ENCODE measurements at places on chromosomes 7 and 10.

DNA sequence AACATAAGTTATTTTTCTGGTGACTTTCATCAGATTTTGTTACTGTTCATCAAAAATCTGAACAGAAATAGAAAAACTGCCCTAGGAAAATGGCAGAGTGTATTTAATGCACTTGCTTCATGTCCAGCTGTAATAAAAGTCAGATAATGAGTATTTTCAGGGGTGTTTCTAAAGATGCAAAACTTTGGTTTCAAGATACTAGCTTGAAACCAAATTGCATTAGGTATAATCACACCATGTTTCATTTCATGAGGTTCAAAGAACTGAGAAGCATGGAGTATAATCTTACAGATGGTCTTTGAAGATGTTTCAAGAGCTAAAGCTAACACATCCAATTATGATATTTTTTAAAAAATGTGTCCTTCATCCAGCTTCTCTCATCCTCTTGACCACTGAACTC is 128.9 kb downstream of the NRCAM start:
- DNase-seq, result no peak

- DNase-seq, result no peak
Measured at GRCh38 chr7:133412942-133413341, 160.1 kb downstream of the EXOC4 start.

GRCh38 chr7:105931179-105931578 is 31.9 kb upstream of the CDHR3 start:
- no peak for DNase-seq

- DNase-seq, result no peak
Measured at GRCh38 chr7:100567751-100568175, 5.9 kb downstream of the SAP25 start.

DNA sequence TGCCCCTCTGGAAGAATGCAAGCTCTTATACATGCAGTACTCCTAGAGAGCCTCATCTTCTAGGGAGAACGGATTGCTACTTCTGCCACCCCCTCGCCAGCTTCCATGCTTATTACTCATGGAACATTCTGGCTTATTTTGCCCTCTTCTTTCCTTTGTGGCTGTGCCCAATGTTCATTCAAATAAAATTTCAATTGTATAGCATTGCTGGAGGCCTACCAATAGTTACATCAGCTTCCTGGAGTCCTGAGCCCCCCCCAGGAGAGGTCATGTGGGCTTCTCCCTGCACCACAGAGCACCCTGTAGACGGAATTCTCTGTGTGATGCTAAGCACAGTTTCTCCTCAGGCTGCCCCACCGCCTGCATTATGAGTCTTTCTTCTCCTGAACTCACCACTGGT is 1094.0 kb downstream of the KCNMA1 start:
- no peak for DNase-seq

DNA sequence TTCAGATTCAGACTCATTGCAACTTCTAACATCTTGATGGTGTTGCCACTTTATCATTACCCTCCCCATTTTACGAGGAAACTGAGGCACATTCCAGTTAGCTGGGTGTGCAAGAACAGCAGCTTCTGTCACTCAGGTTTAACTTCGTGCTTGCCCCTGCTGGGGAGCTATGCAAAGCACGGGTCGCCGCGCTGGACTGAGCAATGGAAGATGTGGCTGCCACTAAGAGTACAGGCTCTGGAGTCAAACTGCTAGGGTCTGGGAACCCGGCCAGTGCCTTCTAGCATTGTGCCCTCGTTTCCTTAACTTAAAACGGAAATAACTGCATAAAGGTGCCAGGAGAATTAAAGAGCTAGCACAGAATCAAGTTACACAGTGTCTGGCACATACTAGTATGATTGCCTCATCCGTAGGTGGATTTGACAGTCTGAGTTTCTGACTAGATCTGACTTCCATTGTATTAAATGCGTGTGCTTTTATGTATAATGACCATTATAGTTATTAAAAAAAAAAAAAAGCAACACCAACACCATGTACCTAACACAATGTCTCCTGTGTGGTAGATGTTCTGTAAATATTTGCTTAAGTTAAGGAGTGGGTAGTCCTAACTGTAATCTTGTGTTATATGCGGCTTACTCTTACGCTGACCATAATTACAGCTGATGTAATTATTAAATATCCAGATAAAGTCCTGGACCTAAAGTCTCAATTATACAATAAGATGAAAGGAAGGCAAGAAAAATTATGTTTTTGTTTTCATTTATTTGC is 842 bp downstream of the ZNF22 start:
- DNase-seq, result peak; percentile 44

DNA sequence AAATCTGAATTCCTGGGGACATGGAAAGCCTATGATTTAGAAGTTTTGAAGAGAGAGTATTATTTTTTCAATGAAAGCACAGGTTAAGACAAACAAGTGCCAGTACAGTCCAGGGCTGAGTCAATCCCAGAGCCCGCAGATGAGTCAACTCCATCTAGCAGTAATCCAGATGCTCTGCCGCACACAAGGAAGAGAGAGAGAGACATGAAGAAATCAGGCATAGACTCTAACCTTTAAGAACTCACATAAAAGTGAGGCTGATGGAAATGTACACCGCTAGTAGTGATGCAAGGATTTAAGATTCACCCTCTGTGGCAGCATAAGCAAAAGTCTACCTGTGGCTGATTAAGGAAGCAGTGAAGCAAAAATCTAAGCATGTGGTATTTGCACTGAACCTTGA is 651.5 kb downstream of the TNS3 start:
- no peak for DNase-seq

DNA sequence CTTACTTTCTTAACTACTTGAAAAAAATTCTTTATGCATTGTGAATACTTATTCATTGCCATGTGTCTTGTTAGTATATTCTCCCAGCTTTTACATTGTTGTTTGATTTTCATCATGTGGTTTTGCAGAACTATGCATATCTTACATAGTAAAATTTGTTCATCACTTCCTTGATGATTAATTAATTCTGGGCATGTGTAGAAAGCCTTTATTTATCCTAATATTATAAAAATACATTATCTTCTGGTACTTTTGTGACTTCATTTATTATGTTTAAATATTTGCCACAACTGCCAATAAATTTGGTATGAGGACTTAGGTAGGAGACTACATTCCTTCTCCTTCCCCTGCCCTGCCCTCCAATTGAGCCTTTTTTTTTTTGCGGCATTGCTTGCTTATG is 166.0 kb upstream of the ZNF32 start:
- no peak for DNase-seq

GRCh38 chr10:93420944-93421825 is 60.9 kb downstream of the MYOF start:
- no peak for DNase-seq

DNA sequence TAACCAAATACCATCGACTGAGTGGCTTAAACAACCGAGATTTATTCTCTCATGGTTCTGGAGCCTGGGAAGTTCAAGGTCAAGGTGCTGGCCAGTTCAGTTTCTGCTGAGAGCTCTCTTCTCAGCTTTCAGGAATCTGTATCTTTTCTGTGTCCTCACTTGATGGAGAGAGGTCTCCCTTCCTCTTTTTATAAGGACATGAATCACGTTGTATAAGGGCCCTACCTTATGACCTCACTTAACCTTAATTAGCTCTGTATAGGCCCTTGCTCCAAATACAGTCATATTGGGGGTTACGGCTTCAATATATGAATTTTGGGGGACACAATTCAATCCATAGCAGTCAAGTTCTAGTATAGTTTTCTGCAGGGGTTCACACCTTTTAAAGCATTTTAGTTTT is 135.2 kb upstream of the ADO start:
- no peak for DNase-seq

- DNase-seq, result no peak
Measured at GRCh38 chr7:149564340-149565095, 66.9 kb upstream of the ZNF746 start.

- DNase-seq, result no peak
Measured at GRCh38 chr10:112721080-112721698, 228.9 kb upstream of the TCF7L2 start.

DNA sequence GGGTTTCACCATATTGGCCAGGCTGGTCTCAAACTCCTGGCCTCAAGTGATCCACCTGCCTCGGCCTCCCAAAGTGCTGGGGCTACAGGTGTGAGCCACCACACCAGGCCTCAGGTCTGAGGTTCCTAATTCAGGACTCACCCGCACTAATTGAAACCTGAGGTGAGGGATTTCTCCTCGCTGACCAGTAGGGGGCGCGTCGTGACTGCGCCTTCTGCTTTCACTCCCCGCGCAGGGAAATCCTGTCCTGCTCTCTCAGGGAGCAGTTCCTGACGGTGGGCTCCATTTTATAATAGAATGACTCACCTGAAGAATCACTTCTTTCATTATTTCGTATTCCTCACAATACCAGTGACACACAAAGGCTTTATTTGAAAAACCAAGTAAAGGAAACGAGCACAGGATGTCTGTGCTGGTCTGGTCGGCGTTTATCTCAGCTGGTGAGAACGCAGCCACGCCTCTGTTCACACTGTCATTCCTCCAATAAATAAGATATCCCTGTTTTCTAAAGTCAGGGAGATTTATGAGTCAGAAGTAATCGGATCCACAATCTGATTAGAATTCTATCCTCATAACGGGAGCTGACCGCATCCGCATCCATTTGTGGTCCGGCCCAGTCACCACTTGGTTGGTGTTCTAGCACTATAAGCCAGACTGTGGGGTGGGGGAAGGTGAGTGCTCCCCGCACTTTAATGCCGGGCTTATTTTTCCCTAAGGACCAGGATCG is 35.4 kb downstream of the BAG3 start:
- DNase-seq, result no peak

DNA sequence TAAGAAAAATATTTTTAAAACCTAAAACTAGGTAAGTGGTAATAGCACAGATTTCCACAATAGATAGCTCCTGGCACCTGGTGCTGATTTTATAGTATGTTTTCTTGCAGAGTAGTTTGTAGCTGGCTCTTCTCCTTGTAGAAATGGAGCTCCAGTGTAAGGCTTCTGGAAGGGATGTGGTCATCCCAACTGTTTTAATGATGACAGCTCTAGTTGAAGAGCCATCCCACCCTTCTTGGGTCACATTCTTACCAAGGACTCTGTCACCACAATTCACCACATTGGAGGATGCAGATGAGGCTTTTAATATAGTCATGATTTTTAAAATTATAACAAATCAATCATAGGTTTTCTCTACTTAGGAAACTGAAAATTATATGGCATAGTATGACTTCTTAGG is 31.0 kb downstream of the TES start:
- DNase-seq, result no peak

- DNase-seq, result no peak
Measured at GRCh38 chr7:155766966-155767916, 45.0 kb downstream of the SHH start.

DNA sequence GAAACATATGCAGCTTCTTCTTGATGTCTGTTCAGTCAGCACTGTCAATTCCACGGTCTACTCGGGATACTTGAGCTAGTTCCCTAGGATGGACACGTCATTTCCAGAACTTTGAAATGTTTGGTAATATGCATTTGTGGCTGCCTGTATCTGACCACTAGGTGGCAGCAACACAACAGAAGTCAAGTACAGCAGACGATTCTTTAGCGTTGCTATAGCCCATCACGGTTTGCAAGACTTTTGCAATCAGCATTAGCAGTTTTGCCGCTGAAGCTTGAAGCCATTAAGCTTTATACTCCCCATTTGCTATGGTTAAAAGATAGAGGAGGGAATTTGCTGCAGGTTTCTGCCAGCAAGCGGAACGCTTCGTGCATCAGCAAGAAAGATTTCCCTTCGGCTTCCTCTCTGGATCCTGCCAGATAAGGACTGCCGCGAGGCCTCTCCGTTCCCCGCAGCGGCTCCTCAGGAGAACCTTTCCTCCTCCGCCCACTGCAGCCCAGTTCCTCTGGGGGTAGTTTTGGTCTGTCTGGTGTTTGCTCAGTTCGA is 63.5 kb downstream of the ABCC2 start:
- peak; percentile 57 for DNase-seq

GRCh38 chr10:133456041-133456951 is 2.6 kb downstream of the SCART1 start:
- no peak for DNase-seq

- DNase-seq, result no peak
Measured at GRCh38 chr7:84231157-84231556, 36.6 kb upstream of the SEMA3A start.

DNA sequence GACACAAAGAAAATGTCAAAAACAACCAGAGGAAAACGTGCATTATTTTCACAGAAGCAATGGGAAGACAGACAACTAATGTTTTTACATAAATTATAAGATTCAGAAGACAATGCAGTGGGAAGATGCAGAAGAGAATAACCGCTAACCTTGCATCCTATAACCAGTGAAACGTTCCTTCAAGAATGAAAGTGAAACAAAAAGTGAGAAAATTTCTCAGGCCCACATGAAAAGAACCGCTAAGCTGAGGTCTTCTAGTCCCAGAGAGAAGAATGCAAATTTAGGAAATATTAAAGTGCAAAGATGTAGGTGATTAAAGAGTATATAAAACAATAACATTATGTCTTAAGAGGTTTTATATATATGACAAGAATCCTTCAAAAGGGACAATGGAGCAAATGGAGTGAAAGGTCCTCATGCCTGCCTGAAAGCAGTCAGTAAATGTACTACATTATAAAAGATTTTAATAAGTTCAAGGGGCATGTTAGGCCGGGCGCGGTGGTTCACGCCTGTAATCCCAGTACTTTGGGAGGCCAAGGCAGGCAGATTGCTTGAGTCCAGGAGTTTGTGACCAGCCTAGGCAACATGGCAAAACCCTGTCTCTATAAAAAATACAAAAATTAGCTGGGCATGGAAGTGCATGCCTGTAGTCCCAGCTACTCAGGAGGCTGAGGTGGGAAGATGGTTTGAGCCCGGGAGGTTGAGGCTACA is 43.1 kb upstream of the DDC start:
- no peak for DNase-seq

DNA sequence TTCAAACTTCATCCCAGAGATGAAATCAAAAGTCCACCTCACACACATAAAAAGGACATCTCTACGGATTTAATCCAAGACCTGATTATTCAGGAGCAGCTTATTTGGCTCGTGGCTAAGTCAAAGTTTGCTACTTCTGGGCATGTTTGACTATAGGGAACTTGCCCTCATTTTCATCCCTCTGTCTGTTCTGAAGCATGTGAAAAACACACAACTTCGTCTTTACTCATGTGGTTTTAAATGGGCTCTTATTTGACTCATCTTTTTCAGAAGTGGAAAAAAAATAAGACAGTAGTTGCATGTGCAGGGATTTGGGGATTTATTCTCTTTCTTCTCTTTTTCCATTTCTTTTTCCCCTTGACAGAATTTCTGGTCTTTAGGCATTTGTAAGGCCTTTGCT is 295.9 kb downstream of the TFEC start:
- DNase-seq, result no peak

GRCh38 chr7:149547126-149547525 is 49.5 kb upstream of the ZNF746 start:
- no peak for DNase-seq

DNA sequence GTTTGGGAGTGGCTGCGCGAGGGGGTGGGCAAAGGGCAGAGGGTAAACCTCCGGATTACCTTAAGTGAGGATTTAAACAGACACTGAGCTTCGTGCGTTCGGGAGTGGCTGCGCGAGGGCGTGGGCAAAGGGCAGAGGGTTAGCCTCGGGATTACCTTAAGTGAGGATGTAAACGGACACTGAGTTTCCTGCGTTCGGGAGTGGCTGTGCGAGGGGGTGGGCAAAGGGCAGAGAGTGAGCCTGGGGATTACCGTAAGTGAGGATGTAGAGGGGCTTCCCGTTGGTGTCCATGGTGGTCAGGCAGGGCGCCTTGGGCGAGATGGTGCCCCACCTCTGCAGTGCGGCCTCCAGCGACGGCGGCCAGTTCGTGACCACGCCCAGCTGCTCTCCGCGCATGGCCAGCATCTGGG is 275.8 kb downstream of the DIP2C start:
- no peak for DNase-seq

Data from NCI-H1105 treated with DMSO at 0.1 percent for 48 hours (cell line).